ENCODE measurements at places on chromosomes 6 and 20. TPM values are rescaled to one million over a fixed set of nuclear protein-coding genes. Genes with fewer than 3 reads are reported as not detected.

DNA sequence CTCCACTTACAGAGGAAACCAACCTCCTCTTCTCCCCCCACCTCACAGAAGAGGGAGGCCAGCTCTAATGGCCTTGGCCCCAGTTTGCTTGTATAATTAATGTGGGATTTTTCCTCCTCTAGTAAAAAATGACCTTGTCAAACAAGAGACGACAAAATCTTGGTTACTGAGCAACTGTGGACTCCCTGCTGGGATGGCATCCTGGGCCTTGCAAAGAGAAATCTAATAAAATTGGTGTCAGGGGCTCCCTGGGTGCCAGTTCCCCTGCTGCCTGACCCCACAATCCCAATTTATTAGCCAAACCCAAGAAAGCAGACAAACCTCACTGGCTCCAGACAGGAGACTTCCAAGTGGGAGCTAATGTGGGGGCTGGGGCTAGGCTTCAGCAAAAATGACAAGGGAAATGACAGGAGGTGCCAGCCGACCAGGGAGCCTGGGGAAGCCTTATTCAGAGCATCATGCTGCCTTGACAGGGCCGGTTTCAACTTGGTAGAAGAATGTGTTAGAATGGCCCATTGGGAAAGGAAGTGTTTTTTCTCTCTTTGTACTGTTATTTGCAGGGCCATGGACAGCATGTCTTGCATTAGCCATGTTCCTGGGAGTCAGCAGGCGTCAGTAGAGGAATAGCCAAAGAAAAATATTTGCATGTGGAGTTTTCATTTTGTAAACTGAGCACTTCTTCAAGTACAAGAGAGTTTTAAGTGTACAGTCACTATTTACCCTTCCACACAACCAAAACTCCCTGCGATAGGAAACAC lies 816.9 kb downstream of the DHX35 start:
- H3K36me3 ChIP-seq: no peaks in the 10 kb centered on the region
- no peak overlapping the region for H3K4me3 ChIP-seq
- H3K4me1 ChIP-seq: no peaks in the 10 kb centered on the region
- no peak overlapping the region for H3K27ac ChIP-seq

DNA sequence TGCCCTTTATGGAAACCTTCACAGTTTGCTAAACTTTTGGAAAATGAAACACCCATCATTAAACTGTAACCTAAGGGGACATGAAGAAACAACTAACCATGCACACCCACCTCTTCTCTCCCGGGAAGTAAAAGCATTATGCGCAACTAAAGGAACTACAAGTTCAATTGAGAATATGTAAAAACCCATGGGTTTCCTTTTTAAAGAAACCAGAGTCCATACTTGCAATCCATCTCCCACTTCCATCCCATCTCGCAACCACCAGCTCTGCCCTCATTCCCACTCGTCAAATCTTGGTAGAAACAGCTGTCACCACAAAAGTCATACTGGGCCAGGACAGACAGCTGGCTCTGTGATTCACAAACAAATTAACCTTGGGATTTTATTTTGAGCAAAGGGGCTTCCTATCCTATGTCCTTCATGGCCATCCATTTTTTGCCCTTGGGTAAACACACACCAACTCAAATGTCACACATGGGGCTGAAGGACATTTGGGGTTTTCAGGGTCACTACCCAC lies 81.5 kb downstream of the HAO1 start:
- H3K4me1 ChIP-seq: no peaks in the 10 kb centered on the region
- DNase-seq: no peak
- H3K27me3 ChIP-seq: no peaks in the 10 kb centered on the region
- H3K27ac ChIP-seq: no peak overlapping the region
- no peak overlapping the region for H3K4me3 ChIP-seq

The KIAA1755 gene
- not detected for total RNA-seq

The MUC22 gene
- total RNA-seq: not detected

- H3K4me1 ChIP-seq: peaks cover 9% of the 10 kb centered on the region
- H3K27me3 ChIP-seq: no peaks in the 10 kb centered on the region
- no peak overlapping the region for H3K4me3 ChIP-seq
- no peaks in the 10 kb centered on the region for H3K36me3 ChIP-seq
- DNase-seq: no peak
Observed at GRCh38 chr6:151722342-151722741, 85.1 kb upstream of the ESR1 start.

The POFUT1 gene
- total RNA-seq: 19.7 TPM

DNA sequence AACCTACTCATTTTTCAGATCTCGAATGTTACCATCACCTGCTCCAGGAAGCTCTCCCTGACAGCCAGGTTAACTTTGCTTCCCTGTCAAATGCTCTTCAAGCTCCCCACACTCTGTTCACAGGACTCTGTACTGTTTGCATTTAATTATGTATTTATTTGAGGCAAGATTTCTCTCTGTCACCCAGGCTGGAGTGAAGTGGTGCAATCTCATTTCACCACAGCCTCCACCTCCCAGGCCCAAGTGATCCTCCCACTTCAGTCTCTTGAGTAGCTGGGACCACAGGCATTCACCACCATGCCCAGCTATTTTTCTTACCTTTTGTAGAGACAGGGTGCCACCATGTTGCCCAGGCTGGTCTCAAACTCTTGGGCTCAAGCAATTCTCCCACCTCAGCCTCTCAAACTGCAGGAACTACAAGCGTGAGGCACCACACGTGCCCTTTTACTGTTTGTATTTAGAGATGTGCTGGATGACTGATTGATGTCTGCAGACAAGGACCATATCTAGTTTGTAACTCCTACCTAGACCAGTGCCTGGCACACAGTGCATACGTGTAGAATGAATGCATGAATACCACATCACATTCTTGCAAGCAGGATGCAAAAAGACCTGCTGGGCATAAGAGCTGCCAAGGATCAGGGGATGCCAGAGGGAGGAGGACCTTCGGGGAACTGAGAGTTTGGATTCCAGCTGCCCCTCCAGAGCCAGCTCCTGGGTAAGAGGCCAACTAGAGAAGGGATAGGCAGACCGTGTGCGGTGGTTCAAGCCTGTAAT lies 15.6 kb upstream of the CBFA2T2 start:
- DNase-seq: no peak
- H3K27me3 ChIP-seq: no peaks in the 10 kb centered on the region
- H3K4me3 ChIP-seq: no peak overlapping the region
- no peaks in the 10 kb centered on the region for H3K4me1 ChIP-seq
- no peaks in the 10 kb centered on the region for H3K36me3 ChIP-seq

The RAD21L1 gene
- total RNA-seq: 0.78 TPM

The AVP gene
- total RNA-seq: not detected

GRCh38 chr6:18433059-18433458 lies 45.9 kb downstream of the RNF144B start:
- no peak overlapping the region for H3K4me3 ChIP-seq
- H3K36me3 ChIP-seq: no peaks in the 10 kb centered on the region
- no peaks in the 10 kb centered on the region for H3K27me3 ChIP-seq
- DNase-seq: no peak
- no peak overlapping the region for H3K27ac ChIP-seq

DNA sequence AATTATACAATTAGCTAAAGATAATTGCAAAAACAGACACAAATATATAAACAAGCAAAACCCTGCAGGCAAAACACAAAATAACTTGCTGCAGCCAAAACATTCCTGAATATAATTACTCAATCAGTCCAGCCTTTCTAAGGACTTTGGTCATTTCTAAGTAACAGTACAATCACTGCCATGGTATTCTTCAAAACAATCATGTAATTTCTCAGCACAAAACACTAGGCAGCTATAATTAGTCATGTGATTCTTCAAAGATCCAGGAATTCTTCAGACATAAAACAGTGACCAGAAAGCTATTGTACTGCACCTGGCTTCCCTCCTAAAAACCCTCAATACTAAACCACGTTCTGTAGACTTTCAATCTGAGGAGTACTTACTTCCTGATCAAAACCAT lies 881.1 kb downstream of the EPHA7 start:
- H3K27ac ChIP-seq: no peak overlapping the region
- H3K4me1 ChIP-seq: no peaks in the 10 kb centered on the region
